ENCODE measurements at places on chromosomes 5 and 9. TPM values are rescaled to one million over a fixed set of nuclear protein-coding genes. Genes with fewer than 3 reads are reported as not detected.

TNFSF15 gene
- total RNA-seq = 8.5 TPM

DNA sequence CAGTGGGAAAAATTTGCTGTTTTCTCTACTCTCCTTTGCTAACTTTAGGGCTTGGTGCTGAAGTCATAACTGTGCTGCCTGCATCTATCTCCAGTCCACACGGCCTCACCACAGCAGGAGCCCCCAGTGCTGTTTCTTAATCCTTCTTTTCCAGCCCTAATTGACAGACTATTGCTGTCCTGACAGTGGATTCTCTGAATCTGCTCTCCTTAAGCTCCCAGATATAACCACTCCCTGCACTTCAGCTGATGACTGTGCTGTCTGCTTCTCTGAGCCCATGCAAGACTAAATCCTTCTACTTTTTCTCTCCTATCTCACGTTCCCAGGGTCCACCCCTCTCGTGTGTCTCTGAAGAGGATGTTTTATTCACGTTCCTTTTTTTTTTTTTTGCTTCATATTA, 19.7 kb upstream of the GRIA1 start:
- no peak for DNase-seq

- no peak for DNase-seq
Measured at GRCh38 chr5:178223828-178224335, 8.7 kb downstream of the PHYKPL start.

DNA sequence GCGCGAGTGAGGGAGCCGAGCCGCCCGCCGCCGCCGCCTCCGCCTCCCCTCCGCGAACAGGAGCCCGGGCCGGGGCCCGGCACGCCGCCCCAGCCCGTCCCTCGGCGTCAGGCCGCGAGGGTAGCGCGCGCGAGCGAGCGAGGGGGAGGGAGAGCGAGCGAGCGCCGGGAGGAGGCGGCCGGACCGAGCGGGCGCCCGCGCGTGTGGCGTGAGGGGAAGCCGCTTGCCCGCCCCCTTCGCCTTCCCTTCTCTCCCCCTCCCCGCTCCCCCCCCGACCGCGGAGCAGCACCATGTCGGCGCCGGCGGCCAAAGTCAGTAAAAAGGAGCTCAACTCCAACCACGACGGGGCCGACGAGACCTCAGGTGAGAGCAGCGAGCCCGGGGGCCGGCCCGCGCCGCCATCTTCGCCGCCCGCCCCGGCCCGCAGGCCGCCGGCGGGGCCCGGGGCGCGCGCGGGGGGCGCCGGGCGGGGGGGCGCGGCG, 312 bp downstream of the SET start:
- DNase-seq = no peak

- DNase-seq = no peak
Measured at GRCh38 chr9:72384710-72385485, 19.9 kb upstream of the ZFAND5 start.

DNA sequence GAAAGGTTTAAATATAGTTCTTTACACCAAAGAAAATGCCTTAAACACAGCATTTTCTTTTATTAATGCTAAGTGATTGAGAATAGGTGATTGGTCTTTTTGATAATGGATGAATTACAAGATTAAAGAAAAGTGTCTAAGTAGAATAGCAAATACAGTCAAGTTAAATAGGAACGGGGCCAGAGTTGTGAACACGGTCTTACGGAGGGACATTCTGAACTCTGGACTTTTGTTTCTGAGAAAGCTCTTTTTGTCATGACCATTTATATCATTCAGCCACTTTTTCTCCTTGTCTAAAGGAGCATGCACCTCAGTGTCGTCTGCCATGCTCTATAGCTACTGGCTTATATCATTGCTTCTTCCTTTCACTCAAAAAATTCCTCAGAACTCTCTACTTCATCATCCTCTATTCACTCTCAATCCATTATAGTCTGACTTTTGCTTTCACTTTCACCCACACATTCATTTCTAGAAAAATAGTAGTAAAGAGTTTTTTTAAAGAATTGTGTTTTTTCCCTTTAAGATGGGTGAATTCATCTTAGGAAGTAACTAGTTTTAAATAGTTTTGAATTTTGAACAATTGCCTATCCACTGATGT, 263.0 kb upstream of the FBXL7 start:
- no peak for DNase-seq

Data from upper lobe of right lung (tissue), 1 donor.